ENCODE measurements at places on chromosomes 11 and 22. TPM values are rescaled to one million over a fixed set of nuclear protein-coding genes. Genes with fewer than 3 reads are reported as not detected.

The C11orf91 gene
- total RNA-seq, result 0.52 TPM

The TMPRSS6 gene
- total RNA-seq, result 0.31 TPM

DNA sequence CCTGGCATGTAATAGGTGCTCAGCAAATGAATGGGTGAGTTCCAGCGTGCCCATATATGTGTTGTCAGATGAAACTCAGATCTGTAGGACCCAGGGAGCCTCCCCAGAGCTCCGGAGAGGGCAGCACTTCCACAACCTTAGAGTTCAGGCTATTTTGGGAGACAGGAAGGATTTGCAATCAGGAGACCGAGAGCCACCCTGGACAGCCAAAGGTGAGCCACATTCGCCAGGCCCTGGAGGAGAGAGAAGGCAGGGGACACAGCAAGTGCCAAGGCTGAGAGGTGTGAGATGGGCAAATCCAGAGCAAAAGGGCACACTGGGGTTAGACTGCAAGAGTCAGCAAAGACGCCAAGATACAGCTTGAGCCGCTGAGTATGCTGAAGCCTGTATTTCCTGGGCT lies 66.4 kb downstream of the CD82 start:
- DNase-seq, result peak; percentile 23

DNA sequence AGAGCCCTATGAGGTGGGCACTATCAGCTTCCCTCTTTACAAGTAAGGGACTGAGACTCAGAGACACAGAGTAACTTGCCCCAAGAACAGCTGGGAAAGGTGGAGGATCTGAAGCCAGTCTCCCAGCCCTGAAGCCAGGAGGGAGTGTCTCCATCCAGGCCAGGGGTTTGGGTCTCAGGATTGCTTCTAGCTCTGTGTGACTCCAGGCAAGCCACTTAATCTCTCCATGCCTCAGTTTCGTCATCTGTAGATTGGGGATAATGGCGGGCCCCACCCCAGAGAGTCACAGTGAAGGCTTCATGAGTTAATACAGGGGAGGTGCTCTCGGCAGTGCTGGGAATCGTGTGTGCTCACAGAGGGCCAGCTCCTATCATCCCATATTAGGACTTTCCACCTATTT lies 10.5 kb downstream of the MAP4K2 start:
- DNase-seq, result no peak

All from ureter (tissue), 1 donor.